ENCODE measurements at places on chromosomes 13 and 19.

- DNase-seq = no peak
These were observed 43.8 kb upstream of the ZNF728 start for GRCh38 chr19:23046743-23047142.

DNA sequence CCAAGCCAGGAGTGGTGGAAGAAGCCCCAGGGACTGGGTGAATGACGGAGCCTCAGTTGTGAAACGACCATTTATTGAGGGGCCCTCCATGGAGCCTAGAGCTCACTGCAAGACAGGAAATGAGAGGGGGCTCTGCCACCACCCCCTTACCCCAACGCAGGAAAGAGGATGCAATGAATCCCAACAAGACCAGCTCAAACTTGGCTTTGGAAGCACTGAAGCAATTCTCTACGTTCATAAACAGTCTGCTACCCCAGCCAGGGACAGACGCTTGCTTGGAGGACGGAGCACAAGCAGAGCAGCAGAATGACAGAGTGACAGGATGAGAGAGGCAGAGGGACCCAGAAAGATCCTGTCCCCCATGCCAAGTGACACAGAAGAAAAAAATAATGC, 1.0 kb downstream of the PRKACA start:
- DNase-seq = no peak

- no peak for DNase-seq
These were observed 47.9 kb upstream of the TMTC4 start for GRCh38 chr13:100722517-100722916.

GRCh38 chr19:28422046-28422445, 790.9 kb downstream of the UQCRFS1 start:
- no peak for DNase-seq

DNA sequence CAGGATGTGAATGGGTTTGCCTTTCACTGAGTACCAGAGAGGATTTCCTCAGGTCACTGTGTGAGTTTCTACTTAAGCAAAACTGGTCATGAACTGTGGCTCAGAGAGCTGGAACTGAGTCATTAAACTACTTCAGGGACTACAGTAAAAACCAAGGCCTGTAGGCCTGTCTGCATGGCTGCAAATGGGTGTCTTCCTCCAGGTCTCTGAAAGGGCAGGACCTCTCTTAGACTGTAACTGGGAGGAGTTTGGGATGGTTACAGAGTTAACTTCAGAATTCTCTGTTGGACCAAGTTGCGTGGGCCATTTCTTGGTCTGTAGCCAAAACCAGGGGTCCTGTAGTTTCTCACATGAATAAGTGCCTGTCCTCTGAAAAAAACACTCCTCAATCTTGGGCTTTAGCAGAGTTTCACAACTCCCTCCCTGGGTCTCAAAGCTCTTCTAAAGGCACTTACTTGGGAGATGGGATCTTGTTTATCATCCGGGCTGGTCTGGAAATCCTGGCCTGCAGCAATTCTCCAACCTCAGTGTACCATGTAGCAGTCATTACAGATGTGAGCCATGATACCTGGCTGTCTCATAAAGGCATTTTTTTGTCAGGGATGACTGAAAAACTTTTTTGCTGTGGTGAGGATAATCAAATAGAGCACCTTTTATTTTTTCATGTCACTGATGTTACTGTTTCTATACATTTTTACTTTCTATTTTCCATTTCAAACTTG, 19.7 kb downstream of the ZNF714 start:
- DNase-seq = no peak
